ENCODE measurements at places on chromosomes 2 and 18.

DNA sequence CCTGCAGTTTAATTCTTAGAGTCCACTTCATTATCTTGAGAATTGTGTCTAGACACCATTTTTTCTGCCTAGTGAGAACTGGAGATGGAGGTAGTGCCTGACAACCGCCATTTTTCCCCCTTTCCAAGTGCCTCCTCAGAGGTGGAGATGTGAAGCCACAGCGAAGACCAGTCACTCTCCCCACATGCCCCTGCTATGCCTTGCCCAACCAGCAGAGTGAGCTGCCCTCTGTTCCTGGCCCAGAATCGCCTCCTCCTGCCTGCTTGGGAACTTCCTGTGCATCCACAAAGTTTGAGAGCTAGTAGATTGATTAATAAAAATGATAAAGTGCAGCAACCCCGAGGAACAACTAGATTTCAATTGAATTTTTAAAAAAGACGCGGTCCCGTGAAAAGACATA lies 123.3 kb downstream of the CLIP4 start:
- DNase-seq: peak; percentile 34

DNA sequence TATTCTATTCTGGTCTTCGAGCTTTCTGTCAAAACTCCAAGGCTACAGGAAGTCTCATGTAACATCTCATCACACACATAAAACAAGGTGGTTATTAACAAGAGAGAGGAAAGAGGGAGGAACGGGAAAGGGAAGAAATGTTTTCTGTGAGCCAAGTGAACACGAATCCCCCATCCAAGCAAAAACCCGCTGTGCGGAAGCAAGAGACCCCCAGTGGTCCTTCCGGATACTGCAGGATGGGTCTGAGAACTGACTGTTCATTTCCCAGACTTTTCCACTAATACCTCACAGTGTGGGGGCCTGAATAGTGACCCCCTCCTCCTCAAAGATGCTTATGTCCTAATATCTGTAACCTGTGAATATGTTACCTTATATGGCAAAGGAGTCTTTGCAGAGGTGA lies 19.0 kb upstream of the DIPK1C start:
- DNase-seq: peak; percentile 19

DNA sequence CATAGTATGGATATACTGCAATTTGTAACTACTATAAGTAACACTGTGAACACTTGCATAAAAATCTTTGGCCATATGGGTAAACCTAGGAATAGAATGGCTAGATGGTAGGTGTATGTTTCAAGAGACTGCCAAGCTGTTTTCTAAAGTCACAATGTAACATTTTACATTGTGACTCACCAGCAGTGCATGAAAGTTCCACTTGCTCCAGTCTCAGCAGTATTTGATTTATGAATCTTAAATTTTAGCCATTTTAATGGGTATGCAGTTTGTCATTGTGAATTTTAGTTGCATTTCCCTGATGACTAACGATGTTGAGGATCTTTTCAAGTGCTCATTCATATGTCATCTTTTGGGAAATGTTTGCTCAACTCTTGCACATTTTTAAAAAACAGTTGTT lies 86.1 kb downstream of the FARSB start:
- no peak for DNase-seq

- peak; percentile 60 for DNase-seq
Measured at GRCh38 chr2:37085731-37086147, 1.4 kb downstream of the GPATCH11 start.

GRCh38 chr2:42382144-42382543 lies 21.1 kb upstream of the COX7A2L start:
- DNase-seq: no peak

Data from brain microvascular endothelial cell (primary cell).